Testis (tissue), 5 donors: ENCODE measurements at places on chromosomes 2 and 18. TPM values are rescaled to one million over a fixed set of nuclear protein-coding genes. Genes with fewer than 3 reads are reported as not detected.
A peak's percentile ranks its signal among the peaks of the same experiment; 100 is the strongest.

MYCN gene
- 6.9 TPM for total RNA-seq

ZNF521 gene
- 34.7 TPM for total RNA-seq

SAG gene
- 10.2 TPM for total RNA-seq

CNGA3 gene
- 0.63 TPM for total RNA-seq

MCM6 gene
- total RNA-seq = 26.7 TPM

GRCh38 chr2:239291475-239292350, 109.1 kb downstream of the HDAC4 start:
- peak; percentile 13 for DNase-seq

- no peak for DNase-seq
These were observed 6.7 kb upstream of the DLX2 start for GRCh38 chr2:172109256-172109987.
